T-helper 2 cell (primary cell): ENCODE measurements at places on chromosomes 7 and 10.

DNA sequence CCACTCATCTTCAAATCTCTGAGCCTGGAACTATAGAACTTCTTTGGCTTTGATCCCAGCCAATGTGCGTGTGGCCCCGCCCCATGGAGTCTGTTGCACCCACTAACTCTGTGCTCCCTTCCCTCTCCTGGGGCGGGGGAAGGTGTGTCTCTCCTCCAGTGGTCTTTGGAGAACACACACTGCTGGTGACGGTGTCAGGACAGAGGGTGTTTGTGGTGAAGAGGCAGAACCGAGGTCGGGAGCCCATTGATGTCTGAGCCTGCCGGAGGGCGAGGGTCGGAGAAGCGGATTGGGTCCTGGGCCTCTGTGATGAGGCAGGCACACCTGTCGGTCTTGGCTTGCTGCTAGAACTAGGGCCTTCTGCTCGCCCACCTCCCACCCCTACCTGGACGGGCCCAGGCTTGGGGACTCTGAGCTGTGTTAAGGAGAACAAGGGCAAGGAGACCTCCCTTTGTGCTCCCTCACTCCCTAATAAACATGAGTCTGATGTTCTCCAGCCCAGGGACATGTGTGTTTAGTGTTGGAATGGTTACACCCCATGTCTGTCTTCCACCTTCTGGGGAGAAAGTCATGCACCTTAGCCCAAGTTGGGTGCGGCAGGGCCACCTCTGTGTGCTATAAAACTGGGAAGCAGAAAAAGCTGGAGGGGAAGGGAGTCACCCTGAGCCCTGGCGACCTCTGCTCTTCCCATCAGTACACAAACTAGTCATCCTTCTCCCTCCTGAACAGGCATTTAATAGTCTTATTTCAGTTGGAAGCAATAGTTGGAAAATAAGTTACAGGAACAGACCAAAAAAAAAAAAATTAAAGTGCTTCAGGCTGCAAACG, 4.6 kb downstream of the TRAPPC14 start:
- DNase-seq, result no peak

- DNase-seq, result peak; percentile 6
Measured at GRCh38 chr7:97179454-97180104, 62.1 kb downstream of the SDHAF3 start.

DNA sequence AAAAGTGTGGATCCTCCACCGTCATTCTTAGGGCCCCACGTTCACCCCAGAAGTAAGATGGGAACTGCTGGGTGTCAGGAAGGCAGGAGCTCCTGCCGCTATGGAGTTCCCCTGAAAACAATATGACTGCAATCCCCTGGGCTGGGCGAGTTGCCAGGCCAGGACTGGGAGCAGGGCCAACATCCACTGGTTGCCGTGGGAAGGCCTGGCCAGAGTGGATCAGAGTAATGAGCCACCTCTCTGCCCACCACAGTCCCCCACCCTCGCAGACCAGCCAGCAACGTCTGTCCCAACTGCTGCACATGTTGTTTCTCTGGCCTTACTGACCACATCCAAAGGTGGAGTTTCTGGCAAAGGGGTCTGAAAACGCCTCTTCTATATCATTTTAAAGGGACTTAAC, 86.6 kb downstream of the STRA8 start:
- no peak for DNase-seq

DNA sequence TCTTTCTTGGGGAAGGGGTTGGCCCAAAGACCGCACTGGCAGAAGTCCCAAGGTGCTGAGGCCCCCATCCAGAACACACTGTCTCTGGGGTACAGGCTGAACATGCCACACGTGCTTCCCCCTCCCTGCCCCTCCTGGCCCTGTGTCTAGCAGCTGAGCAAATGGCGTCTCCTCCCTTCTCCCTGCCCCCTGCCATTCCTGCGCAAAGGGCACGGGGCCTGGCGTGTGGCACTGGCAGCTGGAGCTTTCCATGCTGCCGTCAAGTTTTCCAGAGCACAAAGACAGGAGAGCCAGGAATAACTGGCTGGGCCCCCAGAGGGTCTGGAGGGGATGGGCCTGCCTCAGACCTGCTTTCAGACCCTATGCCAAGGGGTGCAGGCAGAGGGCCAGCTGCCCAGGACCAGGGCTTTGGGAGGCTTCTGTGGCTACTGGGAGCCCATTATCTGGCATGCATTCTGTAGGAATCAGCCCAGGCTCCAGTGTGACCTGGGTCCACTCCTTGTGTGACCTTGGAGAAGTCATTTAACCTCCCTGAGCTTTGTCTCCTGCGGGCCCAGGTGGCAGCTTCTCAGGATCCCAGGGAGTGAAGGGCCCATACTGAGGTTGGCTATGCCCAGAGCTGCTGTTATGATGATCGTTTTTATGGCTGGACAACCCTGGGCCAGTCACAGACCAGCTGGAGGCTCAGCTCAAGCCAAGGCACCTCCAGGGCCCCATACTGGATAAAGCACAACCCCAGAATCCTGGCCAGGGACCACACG, 710 bp upstream of the LDB3 start:
- DNase-seq, result no peak

DNA sequence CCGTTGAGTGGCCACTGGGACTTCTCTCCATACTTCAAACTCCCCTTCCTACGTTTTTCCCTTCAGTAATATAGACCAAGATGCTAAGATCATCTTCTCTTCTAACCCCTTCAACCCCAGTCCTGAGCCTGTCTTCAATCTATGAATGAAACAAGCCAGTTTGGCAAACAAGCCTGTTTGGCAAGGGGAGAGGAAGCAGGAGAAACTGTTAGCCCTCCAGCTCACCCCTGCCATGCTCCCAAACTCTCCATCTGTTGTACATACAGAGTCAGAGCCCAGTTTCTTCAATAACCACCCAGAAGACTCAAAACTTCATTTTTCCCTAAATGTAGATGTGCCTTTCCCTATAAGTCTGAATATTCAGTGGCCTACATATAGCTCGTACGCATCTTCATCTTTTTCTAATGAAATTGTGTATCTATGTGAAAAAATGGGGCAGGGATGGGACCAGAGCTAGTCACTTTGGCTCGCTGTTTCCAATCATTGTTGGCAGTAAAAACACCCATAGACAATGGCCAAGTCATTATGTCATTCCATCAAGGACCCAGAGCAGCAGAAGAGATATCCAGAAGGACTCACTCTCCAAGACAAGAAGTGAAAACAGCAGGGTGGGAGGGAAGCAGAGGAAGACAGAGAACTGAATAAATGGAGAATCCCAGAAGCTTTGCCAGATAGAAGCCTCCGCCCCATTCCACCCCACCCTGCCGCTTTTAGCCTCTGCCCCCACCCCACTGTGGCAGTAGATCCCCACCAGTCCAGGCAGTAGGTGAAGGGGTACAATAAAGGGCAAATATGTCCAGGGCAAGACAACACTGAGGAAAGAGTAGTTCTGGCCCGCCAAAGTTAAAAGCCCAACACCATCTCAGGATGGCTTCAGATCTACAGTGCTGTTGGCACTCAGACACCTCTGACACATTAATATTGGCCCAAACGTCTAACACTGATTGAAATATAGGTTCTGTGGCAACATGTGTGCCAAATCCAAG, 87.3 kb downstream of the DOCK4 start:
- no peak for DNase-seq

DNA sequence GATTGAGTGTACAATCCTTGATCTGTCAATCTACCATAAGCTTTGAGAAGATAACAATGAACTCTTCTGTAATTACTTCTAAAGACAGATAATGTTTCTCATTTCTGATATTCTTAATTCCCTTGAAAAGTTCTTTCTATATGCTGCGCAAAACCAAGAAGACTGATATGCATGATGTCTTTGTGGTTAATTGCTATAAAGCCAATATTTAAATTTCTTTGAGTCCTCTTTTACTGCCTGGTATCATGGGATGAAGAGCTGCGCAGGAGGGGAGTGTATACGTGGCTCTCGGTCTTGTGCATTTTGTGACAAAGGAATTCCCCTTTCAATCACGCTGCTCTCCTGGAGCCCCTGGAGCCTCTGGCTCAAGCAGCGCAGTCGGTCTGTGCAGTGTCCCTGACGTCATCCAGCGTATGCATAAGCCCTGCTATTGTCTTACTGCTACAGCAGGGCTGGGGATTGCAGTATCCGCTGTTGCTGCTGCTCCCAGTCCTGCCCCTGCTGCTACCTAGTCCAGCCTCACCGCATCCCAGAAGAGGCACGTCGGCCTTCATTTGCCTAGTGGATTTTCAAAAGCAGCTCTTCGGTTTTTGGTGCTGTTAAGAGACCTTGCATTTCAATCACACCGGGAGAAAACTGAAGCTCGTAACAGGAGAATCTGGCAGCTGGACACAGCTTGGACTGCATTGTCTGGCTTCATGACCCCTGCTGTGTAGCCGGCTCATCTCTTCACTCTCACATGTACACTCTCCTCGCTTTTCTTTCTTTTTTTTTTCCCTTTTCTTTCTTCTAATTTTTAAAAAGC, 66.7 kb downstream of the ST7 start:
- DNase-seq, result no peak

DNA sequence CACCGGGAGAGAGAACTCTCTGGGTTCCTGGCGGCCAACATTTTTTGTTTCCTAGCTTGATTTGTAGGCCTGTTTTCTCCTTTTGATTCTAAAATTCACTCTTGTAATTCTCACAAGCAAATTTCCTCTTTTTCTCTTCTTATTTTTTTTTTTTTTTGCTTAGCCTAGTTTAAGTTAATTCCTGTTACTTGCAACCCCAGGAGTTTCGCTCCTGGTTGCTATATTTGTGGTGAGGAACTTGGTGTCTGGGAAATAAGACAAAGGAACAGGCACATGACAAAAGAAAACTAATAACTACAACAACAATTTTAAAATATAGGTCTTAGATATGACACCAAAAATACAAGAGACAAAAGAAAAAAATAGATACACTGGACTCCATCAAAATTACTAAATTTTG, 6.7 kb downstream of the AOAH start:
- no peak for DNase-seq

- DNase-seq, result no peak
Measured at GRCh38 chr10:18340496-18341051, 200.3 kb downstream of the CACNB2 start.

DNA sequence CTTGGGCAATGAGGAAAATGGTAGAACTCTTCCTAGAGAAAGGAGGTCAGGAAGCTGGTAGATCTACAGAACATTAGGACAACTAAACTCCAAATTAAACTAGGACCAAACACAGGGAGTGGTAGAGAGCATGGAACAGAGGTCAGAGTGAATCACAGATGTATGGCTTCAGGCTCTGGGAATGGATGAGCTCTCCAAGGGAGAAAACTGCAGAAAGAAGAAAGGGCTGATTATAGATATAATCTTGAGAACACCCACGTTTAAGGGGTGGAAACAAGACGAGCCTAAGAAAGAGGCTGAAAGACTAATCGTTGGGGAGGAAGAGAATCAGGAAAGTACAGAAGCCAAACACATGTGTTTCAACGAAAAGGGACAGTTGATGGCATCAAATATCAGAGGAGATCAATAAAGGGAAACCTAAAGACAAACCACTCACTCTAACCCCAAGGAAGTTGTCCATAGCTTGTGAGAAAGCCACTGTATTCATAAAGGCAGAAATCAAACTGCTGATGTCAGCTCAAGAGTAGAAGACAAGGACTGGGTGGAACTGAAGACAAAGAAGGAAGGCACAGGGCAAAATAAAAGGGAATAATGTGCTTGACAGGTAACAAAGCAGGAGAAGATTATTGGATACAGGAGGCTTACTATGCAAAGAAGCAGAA, 41.4 kb downstream of the NUDCD3 start:
- DNase-seq, result no peak

- no peak for DNase-seq
Measured at GRCh38 chr7:92279396-92280031, 33.7 kb downstream of the ANKIB1 start.

DNA sequence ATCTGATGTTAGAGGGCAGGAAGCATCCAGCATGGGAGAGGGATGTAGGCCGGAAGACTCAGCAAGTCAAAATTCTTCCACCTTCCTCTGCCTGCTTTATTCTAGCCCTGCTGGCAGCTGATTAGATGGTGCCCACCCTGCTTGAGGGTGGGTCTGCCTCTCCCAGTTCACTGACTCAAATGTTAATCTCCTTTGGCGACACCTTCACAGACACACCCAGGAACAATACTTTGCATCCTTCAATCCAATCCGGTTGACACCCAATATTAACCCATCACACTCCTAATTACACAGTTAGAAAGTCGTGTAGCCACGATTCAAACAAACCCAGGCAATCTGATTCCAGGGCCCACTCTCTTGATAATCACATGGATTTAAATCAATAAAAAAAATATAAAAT, 433.9 kb upstream of the LRGUK start:
- DNase-seq, result no peak

- no peak for DNase-seq
Measured at GRCh38 chr10:49610114-49610457, at the start of gene SLC18A3. Gene SLC18A3, plus strand, starts transcription at chr10:49610310. Its CDS starts 431 bp downstream, at chr10:49610741.

DNA sequence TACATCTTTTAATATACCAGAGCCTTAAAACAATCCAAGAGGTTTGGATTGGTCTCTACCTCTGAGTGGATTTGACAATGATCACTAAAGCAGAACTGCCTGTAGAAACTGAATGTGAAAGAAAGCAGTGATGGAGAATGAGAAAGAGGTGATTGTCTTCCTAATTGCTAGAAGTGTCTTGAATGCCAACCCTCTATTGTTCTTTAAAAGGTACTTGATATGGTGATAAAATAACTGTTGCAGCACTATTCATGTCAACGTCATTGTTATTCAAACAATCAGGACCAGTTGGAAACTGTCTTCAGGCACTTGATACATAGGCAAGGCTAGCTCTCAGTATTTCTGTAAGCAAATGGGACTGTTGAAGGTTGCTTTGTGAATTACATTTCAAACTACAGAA, 47.9 kb upstream of the ITPRID1 start:
- no peak for DNase-seq

GRCh38 chr7:93804726-93805125, 85.8 kb downstream of the TFPI2 start:
- no peak for DNase-seq
